ENCODE measurements at places on chromosomes 12 and 14. TPM values are rescaled to one million over a fixed set of nuclear protein-coding genes. Genes with fewer than 3 reads are reported as not detected.

The MUCL1 gene
- not detected for polyA plus RNA-seq

The SIRT4 gene
- polyA plus RNA-seq = 9.7 TPM

The MYF5 gene
- polyA plus RNA-seq = not detected

The KRT73 gene
- not detected for polyA plus RNA-seq

The GPR137C gene
- 118 TPM for polyA plus RNA-seq

The CYP27B1 gene
- polyA plus RNA-seq = 1.4 TPM

The P2RX7 gene
- polyA plus RNA-seq = not detected

The KIF26A gene
- 11.2 TPM for polyA plus RNA-seq

The CLEC2D gene
- 2.6 TPM for polyA plus RNA-seq

The IFI27 gene
- polyA plus RNA-seq = 2.2 TPM

The CBX5 gene
- 64.0 TPM for polyA plus RNA-seq

The ABCD4 gene
- 121 TPM for polyA plus RNA-seq

The PPP1R1A gene
- polyA plus RNA-seq = 29.6 TPM

The GLS2 gene
- polyA plus RNA-seq = 10.5 TPM

The SLC38A4 gene
- not detected for polyA plus RNA-seq

The IL31 gene
- polyA plus RNA-seq = not detected

The FITM1 gene
- polyA plus RNA-seq = 0.62 TPM

The TMTC1 gene
- 10.0 TPM for polyA plus RNA-seq

The ENO2 gene
- polyA plus RNA-seq = 228 TPM

The CLEC4A gene
- polyA plus RNA-seq = 4.1 TPM

The VAMP1 gene
- polyA plus RNA-seq = 6.7 TPM

Measured in neural cell (in vitro differentiated cells).